ENCODE measurements at places on chromosomes 7 and 10. TPM values are rescaled to one million over a fixed set of nuclear protein-coding genes. Genes with fewer than 3 reads are reported as not detected.

Gene PLEKHS1
- polyA plus RNA-seq: 0.02 TPM

Gene AEBP1
- polyA plus RNA-seq: 41.3 TPM

Gene PPP1R3C
- polyA plus RNA-seq: 1.4 TPM

Gene CALML5
- not detected for polyA plus RNA-seq

Gene CTAGE4
- polyA plus RNA-seq: 0.17 TPM

Gene DEPP1
- polyA plus RNA-seq: 15.7 TPM

Gene CPED1
- 1.5 TPM for polyA plus RNA-seq

Gene ADCY1
- 0.38 TPM for polyA plus RNA-seq

Gene LIPK
- polyA plus RNA-seq: not detected

Gene C7orf57
- polyA plus RNA-seq: 0.03 TPM

Gene APBB1IP
- 19.7 TPM for polyA plus RNA-seq

Gene GPAM
- 2.6 TPM for polyA plus RNA-seq

Gene PRLHR
- polyA plus RNA-seq: not detected

Gene GALNT17
- 0.39 TPM for polyA plus RNA-seq

Gene ECD
- 9.2 TPM for polyA plus RNA-seq

Gene FFAR4
- 0.02 TPM for polyA plus RNA-seq

Gene MMD2
- polyA plus RNA-seq: not detected

Gene GDF2
- polyA plus RNA-seq: not detected

Gene SEMA3E
- polyA plus RNA-seq: not detected

Gene STAG3
- 69.5 TPM for polyA plus RNA-seq

Gene ITGB8
- polyA plus RNA-seq: 0.18 TPM

Gene C10orf95
- polyA plus RNA-seq: 0.33 TPM

Gene CAMK2B
- 0.65 TPM for polyA plus RNA-seq

Gene PRR15
- not detected for polyA plus RNA-seq

Gene ARL3
- polyA plus RNA-seq: 3.2 TPM

Gene ENKUR
- polyA plus RNA-seq: 0.03 TPM

Gene PCGF5
- 20.4 TPM for polyA plus RNA-seq

Gene SLC16A12
- 0.02 TPM for polyA plus RNA-seq

Gene SLC18A2
- polyA plus RNA-seq: 0.20 TPM

Gene FLNC
- 0.93 TPM for polyA plus RNA-seq

Gene HABP2
- not detected for polyA plus RNA-seq

Gene SORCS3
- not detected for polyA plus RNA-seq

Gene KLLN
- 0.80 TPM for polyA plus RNA-seq

Gene SDK1
- 4.5 TPM for polyA plus RNA-seq

Gene CNPY1
- not detected for polyA plus RNA-seq

Gene CLCN1
- 0.06 TPM for polyA plus RNA-seq

Gene CREB5
- 4.1 TPM for polyA plus RNA-seq

Gene EPHA1
- 1.5 TPM for polyA plus RNA-seq

Gene PTPRN2
- 7.8 TPM for polyA plus RNA-seq

Gene FOXI2
- polyA plus RNA-seq: 0.05 TPM

Gene DPP6
- polyA plus RNA-seq: 0.35 TPM

Gene CCDC172
- polyA plus RNA-seq: not detected

Gene NRP1
- 4.8 TPM for polyA plus RNA-seq

Measured in spleen (tissue), 13 donors.